ENCODE measurements at places on chromosomes 2 and 18. TPM values are rescaled to one million over a fixed set of nuclear protein-coding genes. Genes with fewer than 3 reads are reported as not detected.

The TUBB8B gene
- not detected for polyA plus RNA-seq

The CNTNAP5 gene
- not detected for polyA plus RNA-seq

The TFCP2L1 gene
- not detected for polyA plus RNA-seq

- no peak for DNase-seq
Measured at GRCh38 chr2:224063298-224063648, 24.2 kb upstream of the SERPINE2 start.

GRCh38 chr2:81495556-81495955, 1191.0 kb upstream of the LRRTM1 start:
- DNase-seq, result no peak

DNA sequence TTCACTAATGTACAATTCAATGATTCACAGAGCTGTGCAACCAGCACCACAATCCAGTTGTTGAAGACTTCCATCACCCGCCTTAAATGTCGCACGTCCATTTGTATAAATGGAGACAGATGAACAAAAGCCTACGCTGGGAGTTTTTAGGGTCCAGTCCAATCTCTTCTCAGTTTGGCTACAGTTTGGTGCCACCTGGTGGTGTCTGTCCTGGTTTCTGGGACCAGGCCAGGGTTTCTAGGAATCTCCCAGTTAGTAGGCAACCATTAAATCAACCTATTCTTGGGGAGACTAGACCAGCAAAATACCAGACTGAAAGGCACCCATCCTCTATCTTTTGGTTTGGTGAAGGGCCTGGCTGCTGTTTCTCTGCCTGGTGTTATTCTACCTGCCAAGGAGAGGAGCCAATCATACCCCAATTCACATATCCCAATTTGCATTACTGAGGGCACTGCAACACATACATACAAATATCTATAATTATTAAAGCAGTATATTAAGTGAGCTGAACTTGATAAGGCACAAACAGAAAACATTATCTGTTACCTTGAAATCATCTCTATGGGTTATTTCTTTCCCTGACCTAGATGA, 3.2 kb upstream of the DDX1 start:
- peak; percentile 1 for DNase-seq

GRCh38 chr2:240329116-240329665, 106.3 kb upstream of the GPC1 start:
- DNase-seq, result no peak

- DNase-seq, result no peak
Measured at GRCh38 chr2:199148076-199148845, 309.5 kb downstream of the SATB2 start.

DNA sequence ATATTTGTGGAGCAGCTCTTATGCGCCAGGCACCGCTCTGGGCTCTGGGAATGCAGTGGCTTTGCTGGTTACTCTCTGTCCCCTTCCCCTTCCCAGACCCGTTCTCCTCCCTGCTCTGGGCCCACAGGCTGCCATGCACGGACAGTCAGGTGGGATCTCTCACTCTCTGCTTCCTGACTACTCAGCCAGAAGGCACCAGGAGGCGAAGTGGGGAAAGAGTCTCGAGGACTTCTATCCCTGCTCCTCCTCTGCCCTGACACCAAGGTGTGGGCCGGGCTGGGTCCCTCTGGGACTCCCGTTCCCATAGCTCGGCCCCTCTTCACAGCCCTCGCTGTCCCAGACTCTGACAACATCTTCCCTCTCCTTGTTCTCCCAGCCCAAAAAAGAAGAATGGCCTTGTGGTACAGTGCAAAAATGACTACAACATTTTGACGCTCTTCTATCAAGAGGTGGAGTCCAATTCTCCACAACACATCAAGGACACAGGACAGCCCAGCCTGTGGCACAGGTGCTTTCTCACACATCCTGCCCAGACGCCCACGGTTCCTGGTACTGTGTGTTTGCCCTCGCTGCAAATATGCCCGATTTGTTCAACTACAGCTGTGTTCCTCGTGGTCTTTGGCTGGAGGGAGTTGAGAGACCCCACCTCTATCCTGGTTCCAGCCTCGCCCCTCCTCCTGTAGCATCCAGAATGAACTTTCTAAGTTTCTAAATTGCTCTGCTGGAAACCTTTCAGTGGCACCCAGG, 14.0 kb upstream of the DUSP2 start:
- DNase-seq, result no peak

Data from CD14-positive monocyte (primary cell).